ENCODE measurements at places on chromosomes 1 and 21. TPM values are rescaled to one million over a fixed set of nuclear protein-coding genes. Genes with fewer than 3 reads are reported as not detected.

DNA sequence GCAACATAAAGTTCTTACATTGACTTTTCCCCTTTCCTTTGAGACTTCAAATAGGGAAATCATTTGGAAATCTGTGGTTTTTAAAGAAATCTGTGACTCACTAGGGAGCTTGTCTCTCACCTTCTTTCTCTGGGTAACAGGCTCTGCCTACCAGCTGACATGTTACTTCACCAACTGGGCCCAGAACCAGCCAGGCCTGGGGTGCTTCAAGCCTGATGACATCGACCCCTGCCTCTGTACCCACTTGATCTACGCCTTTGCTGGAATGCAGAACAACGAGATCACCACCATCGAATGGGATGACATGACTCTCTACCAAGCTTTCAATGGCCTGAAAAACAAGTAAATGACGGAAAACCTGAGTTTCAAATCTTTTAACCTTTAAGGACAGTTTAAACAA, 9.2 kb upstream of the CHIA start:
- no peak for DNase-seq

DNA sequence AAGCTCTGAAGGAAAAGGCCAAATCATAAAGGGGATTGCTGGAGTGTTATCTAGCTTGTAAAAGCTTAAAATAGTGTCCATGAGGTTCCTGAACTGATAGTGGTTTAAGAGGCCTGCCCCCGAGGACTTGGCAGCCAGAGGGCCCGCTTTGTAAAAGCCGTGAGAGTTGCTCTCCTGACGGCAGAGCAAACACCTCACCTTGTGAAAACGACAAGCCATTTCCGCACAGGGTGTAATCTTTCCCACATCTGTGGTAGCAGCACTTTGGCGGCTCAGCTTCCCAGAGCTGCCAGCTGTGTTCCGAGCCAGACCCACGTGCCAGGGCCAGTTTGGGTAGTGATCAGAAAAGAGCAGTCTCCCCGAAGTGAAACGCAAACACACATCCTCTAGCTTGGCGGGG, 37.0 kb downstream of the SERBP1 start:
- DNase-seq: no peak

GRCh38 chr1:27876341-27877114, 4.2 kb downstream of the THEMIS2 start:
- no peak for DNase-seq

Gene MMP23B
- 0.99 TPM for total RNA-seq

DNA sequence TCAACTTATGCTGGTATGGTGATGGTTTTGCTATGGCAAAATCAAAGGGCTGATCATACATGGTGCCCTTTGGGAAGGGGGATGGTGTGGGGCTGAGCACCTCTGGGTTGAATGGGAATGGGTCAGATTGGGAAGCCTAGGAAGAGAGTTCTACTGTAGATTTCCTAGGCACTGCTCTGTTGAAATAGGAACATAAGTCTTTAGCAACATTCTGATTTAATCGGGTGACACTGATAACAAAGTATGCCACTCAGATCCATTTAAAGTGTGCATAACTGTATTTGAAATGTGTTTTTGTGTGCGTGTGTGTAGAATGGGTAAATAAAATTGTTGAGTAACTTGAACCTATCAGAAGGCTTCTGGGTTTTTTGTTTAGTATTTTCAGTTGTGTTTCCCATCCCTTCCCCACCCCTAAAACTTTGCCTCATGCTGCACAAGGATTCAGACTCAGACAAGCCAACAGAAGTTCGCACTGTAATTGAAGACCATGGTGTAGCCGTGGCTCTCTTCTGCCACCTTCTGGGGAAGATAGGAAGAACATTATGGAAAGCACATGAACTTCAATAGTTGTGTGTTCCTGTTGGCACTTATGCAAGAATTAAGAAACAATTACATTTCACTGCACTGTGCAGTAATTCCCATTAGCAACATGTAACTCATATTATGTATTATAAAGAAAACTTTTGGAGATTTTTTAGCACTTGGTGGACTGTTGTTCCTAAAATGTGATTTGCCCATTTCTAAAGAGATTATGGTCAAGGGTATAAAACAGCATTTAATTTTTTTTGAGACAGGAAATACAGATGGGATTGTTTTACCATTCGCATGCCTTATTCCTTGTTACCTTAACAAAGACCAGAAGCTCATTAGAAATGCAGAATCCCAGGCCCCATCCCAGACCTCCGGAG, 10.9 kb upstream of the C4BPB start:
- peak; percentile 82 for DNase-seq

- no peak for DNase-seq
Measured at GRCh38 chr1:36772647-36773495, 261.4 kb downstream of the GRIK3 start.

DNA sequence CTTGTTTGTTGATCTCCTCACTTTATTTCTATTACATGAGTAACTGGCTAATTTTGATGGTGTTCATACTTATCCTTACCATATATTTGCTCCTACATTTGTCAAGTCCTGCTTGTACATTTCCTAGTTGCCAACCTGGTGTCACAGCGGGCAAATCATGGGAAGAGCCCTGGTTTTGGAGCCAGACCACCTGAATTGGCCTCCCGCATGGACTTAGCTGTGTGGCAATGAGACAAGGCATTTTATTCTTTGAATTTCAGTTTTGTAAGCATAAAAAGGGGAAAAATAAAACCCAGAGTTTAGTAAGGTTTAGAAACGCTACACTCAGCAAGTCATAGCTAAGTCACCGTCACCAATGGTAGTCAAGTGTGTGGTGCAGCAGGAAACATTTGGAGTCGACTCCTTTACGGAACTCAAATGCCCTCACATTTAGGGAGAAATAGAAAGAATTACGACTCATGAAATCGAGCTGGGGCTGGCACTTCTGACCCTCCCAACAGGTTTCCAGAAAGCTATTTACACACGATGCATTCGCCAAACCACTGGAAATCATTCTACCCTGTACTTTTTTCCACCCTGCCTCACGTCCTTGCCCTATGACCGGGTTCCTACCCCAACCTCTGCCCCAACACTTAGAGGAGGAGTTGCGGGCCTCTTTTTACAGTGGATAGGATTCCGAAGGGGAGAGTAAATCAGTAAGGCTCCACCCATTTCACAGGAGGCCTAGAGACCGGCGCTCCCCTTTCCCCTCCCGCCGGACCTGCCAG, 492 bp upstream of the PGM1 start:
- DNase-seq: peak; percentile 32

- no peak for DNase-seq
Measured at GRCh38 chr1:15245593-15246360, 1.2 kb upstream of the FHAD1 start.

DNA sequence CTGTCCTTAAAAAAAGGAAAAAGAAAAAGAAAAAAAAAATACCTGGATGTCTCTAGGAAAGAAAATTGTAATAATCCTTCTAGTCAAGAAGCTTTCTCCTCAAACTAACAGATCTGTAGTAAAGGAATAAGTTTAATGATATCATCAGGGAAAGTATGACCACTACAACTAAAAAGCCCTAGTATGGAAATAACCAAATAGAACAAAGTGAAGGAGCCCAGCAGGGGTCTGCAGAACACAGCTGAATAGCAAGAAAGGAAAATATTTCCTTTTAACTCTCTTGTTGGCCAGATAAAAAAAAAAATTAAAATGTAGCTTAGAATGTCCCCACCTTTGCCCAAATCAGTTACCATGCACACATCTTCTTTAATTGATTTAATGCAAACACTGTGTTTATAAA, 43.2 kb downstream of the PRRX1 start:
- DNase-seq: no peak

DNA sequence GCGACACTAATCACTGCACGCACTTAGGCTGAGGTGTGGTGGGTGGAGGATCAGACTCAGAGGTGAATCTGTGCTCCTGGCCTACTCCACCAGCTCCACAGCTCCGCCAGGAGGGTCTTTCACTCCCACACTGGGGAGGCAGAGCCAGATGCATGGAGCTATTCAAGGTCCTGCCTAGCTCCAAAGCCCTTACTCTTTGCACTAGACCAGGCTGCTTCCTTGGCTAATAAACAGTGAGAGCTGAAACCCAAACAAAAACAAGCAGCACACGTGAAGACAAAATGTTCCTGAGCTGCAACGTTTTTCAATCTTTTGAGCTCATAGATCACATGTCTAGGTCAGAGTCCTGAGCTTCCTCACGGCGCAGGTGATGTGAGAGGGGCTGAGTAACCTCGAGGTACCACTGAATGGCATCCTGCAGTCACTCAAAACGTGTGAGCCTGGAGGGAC, 19.2 kb downstream of the CAPZB start:
- no peak for DNase-seq

Gene PPIAL4G
- total RNA-seq: 0.12 TPM

Gene HPCAL4
- total RNA-seq: 0.52 TPM

All from activated naive CD4-positive, alpha-beta T cell treated with anti-CD3 and anti-CD28 coated beads for 36 hours (primary cell).